ENCODE measurements at places on chromosomes 7 and 10. TPM values are rescaled to one million over a fixed set of nuclear protein-coding genes. Genes with fewer than 3 reads are reported as not detected.

NRCAM gene
- total RNA-seq = 16.0 TPM

GRCh38 chr10:95544783-95545500 lies 16.2 kb downstream of the SORBS1 start:
- DNase-seq = peak; percentile 28

DNA sequence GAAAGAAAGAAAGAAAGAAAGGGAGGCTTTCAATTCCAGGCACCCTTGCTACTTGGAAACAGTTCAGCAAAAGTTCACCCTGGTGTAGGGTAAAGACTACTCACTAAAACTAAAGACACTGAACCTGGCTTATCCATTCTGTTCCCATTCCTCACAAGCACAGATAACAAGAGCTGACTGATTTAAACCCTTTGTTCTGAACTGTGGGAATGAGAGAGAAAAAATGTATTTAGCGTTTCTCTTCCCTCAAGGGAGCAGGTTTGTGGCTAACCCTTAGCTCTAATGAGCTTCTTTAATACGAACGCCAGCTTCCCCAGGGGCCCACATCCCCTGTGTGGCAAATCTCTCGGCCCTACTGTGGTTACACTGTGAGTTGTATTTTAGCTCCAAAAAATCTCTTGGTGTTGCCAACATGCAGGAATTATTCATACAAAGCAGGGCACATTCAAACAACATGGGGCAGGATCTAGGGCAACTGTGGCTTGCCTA lies 23.3 kb downstream of the PRTFDC1 start:
- DNase-seq = no peak

DNA sequence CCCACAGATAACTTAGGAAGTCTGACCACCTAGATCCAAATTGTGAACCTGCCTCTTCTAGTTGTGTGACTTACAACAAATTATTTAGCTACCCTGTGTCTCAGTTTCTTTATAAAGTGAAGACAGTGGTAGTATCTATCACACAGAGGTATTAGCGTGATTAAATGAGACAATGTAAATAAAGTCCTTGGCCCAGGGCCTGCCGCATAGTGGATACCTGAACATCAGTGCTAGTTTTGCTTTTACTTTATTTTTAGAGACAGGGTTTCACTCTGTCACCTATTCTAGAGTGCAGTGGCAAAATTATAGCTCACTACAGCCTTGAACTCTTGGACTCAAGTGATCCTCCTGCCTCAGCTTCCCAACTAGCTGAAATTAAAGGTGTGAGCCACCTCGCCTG lies 177.1 kb downstream of the CDK14 start:
- DNase-seq = no peak

GRCh38 chr7:100091411-100092181 lies 2.8 kb downstream of the COPS6 start:
- peak; percentile 24 for DNase-seq
